ENCODE measurements at places on chromosomes 5 and 9.

DNA sequence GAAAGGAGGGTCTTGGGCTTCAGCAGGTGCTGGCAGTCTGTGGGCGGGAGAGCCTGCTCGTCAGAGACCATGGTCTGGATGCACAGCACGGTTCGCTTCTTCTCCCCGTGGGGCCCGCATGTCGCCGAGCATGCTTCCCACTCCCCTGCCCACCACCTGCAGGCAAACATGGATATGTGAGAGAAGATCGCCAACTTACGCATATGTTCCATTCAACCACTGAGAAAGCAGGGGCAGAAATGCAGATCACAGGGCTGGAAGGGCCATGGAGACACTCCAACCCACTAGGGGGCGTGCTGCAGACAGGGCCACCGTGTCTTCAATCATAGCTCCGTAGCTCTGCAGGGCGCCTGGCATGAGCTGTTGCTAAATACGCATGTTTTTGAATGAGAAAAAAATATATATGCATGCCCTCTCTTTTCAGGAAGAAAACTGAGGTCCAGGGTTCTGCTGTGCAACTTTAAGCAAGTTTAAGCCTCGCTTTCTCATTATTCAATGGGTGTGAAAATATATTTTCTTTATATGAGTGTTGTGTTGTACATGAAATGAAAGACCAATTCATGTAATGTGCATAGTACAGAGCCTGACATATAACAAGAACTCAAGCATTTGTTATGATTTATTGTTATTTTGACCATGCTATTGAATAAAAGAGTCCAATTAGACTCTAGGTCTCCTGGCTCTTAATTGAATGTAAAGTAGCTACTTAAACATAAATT lies 148.0 kb downstream of the TARS1 start:
- DNase-seq: peak; percentile 36

DNA sequence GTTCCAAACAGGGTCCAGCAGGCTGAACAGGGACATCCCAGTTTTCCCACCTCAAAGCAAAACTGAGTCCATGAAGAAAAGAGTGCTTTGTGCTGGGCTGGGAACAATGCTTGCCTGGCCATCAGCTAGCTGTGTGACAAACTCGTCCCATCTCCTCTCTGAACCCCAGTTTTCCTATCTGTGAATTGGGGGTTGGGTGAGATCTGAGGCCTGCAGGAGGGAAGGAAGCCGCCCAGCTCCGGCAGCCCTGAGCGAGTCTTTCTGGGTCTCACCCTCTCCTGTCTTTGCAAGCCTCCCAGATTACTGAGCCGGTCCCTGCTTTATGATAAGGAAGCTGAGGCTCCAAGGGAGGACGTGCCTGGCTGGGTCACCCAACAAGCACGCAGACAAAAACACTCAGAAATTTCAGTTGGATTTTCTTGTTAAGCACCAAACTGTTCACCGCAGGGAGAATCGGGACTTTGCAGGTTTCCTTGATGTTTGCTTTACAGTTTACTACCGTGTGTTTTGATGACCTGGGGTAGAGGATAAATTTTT lies 82.6 kb upstream of the LMX1B start:
- DNase-seq: no peak

DNA sequence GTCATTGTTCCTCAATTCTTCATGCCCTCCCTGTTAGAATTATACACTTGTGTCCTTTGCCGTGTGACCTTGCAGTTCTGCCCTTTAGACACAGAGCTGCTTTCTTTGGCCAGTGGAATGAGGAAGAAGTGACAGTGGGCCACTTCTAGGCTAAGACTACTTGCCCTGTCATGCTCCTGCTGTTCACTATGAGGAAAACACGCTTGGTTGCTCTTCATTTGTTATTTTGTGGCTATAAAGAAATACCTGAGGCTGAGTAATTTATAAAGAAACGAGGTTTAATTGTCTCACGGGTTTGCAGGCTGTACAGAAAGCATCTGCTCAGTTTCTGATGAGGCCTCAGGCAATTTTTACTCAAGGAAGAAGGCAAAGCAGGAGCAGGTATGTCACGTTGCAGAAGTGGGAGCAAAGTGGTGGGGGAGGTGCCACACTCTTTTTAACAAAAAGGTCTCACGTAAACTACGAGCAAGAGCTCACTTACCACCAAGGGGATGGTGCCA lies 279.1 kb upstream of the DMAC1 start:
- no peak for DNase-seq

GRCh38 chr9:127356906-127357305 lies 40.1 kb upstream of the SLC2A8 start:
- no peak for DNase-seq

GRCh38 chr5:78806544-78806943 lies 158.0 kb upstream of the LHFPL2 start:
- no peak for DNase-seq

GRCh38 chr5:92945605-92946097 lies 635.4 kb downstream of the NR2F1-AS1 start:
- DNase-seq: no peak

GRCh38 chr9:98229090-98229395 lies 26.4 kb downstream of the TBC1D2 start:
- DNase-seq: no peak

DNA sequence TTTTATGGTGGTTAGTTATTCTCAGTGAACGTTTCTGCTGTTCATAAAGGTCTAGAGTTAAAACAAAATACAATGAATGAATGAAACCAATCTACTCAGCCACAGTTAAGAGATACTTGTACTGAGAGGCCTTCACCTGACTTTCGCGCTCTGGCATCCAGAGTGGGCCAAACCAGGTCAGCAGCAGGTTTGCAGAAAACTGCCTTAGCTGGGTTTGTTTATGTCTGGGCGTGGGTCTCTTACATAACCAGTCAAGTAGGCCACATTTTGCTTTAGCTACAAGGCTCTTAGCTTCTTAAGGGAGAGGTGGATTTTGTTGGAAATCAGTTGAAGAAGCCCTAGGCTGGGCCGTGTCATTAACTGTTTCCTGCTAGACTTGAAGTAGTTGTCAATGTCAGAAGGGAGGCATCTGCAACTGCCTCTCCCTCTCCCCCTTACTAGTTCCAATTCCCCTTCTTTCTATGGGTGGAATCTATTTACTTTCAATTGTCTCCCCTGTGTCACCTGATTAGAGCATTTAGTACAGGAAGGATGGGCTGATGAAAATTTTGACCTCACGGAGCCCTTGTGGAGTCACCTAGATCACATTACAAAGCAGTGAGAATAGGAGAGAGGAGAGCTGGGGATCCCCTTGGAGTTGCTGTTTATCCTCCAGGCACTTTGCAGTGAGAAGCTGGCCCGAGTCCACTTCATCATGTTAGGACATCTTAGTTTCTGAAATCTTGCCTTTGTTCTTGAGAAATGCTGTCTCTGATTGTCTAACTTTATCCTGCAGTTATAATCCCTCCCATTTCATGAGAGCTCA lies 200.5 kb downstream of the ARHGEF28 start:
- DNase-seq: no peak

DNA sequence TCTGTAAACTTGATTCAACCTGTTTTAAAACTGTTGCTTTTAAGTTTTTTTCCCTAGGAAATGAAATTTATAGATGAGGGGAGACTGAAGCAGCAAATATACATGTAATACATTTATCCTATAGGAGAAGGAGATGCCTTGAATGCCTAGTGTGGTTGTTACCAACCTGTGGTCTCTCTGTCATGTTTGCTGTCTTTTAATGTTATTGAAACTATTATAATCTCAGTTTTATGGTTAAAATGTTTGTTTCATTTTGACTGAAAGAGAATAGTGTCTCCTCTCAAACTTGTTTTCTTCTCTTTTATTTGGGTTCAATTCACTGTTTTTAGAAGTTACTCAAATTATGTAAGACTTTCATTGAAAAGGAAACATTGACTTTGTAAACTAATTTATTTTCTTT lies 15.8 kb downstream of the MRPL22 start:
- DNase-seq: no peak

DNA sequence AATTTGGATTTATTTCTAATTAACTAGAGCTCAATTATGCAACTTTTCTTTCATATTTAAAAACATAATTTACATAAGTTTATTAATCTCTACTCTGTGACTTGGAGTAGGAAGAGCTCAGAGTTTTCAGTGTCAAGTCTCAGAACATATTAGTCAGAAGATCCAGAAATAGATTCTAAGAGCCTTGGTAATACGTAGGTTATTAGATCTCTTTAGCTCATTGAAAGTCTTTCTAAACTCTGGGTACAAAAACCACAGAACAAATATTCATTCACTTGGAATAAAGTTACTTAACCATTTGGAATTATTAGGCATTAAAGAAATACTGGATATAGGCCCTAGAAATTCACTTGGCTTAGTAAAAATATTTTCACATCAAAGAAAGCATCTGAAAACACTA lies 26.3 kb upstream of the ISCA1 start:
- no peak for DNase-seq
